DMS53 (cell line): ENCODE measurements at places on chromosomes 1 and 21.

DNA sequence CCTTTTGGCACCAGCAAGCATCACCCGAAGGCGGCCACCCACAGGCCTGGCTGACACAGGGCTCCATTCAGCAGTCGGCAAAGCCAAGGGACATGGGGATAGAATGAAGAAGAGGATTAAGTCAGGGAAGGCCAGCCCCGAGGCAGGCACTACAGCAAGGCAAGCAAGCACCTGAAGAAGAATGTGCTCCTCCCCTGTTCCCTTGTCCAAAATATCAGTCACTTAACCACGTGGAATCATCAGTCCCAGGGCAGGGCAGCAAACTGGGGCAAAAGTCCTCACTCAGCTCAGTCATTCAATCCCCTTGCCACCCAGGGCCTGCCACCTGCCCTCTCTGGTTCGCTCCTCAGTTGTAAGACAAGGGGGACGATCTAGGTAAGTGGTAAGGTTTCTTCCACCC is 9.3 kb downstream of the KANK4 start:
- DNase-seq = no peak

GRCh38 chr21:21241391-21241790 is 243.2 kb downstream of the NCAM2 start:
- no peak for DNase-seq

DNA sequence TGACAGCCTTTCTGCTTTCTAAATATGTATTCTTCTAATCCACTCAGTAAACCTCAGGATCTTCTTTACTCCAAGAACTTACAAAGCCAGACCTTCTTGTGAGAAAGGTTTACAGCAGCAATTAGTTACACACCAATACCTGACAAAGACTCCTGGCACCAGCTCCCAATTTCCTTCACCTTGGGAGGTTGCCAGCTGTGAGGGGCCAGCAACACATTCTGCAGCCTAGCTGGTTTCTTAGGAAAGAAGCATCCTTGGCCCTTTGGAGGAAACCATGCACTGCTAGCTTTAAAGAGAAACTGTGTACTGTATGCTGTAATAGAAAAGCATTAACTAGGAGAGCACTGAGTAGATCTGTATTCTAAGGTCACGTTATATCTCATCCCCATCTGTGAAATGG is 10.8 kb downstream of the FYB2 start:
- DNase-seq = no peak

- DNase-seq = no peak
Observed at GRCh38 chr1:195735140-195735539, 873.1 kb downstream of the KCNT2 start.

DNA sequence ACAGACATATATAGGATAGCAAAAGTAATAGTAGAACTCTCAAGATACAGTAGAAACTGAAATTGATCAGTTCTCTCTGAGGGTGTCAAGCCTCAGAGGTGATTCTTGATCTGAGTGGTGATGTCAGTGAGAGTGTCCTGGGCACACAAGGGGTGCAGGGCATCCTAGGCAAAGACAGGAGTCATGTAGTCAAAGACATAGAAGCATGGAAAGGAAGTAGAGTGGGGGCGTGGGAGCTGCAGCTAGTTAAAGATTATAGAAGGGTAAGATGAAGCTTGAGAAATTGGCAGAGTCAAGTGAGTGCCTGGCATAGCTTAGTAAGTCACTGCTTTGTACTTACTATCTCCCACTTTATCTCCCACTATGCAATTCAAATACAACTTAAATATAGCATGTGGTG is 22.8 kb downstream of the CDC7 start:
- no peak for DNase-seq

- DNase-seq = peak; percentile 87
Observed at GRCh38 chr1:85818371-85818770, 110.1 kb upstream of the ZNHIT6 start.

DNA sequence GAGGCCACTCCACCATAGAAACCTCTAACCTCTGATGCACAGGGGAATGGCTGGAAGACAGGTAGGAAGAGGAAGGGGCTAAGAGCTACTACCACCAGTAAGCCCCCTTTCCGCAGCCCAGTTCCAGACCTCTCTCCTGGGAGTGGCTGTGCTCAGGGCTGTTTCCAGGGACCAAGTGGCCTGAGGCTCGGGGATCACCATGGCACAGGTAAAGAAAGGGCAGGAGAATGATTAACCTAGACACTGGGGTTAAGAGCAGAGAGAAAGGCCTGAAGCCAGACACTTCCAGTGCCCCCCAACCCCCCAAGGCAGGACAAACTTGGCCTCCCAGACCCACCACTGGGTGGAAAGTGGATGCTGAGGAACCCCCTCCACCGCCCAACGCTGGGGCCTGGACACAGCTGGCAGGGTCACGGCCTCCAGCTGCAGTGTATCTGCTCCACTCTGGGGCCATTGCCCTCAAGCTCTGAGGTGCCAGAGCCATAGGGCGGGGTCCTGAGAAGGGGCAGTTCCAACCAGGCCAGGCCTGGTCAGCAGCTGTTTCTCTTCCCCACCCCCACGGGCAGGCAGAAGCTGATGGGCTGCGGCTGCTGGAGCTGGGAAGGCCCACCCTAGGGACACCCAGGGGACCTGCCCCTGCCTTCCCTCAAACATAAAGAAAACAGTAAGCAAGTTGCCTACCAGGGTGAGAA is 2.6 kb downstream of the TAGLN2 start:
- peak; percentile 38 for DNase-seq

- DNase-seq = no peak
Observed at GRCh38 chr1:190578526-190578925, 100.9 kb upstream of the BRINP3 start.

GRCh38 chr1:156961709-156962108 is 41.3 kb downstream of the LRRC71 start:
- peak; percentile 13 for DNase-seq

GRCh38 chr1:153227810-153228209 is 10.4 kb downstream of the PRR9 start:
- DNase-seq = no peak

GRCh38 chr1:222995620-222996309 is 147.3 kb downstream of the TLR5 start:
- no peak for DNase-seq

DNA sequence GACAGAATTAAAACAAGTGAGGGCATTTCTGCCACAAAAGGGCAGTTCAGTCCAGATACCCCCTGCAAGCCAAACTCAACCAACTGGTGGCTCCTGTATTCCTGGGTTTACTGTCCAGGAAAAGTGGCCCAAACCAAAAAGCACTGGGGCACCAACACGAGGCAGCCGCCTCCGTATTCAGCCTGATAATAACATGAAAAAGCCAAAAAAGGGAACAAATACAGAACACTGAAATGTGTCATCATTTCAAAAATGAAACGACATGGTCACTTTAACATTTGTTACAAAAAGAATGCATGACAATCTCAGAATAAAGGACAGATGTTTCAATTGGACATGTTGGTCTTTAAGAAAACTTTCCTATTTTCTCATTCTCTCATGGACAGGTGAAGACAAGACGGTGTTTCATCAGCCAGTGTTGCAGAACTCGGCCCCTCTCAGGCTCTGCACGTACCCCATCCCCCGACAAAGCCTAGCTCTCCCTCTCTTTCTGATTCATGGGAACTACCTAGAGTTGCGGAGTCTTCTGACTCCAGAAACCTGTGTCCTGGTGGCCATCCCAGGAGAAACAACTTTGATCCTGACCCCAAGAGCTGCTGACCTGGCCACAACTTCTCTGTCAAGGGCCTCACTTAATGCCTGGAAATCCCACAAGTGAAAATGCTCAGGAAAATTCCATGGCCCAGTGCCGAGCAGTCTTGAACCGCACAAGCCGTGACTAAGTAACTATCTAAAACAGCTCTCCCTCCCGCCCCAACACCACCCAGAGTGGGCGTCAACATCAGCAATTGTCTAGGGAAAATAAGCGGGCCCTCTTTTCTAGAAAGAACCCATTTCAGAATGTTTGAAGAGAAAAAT is 27.1 kb downstream of the ZBTB17 start:
- no peak for DNase-seq

GRCh38 chr1:42173961-42174735 is 9.6 kb upstream of the GUCA2A start:
- peak; percentile 44 for DNase-seq

GRCh38 chr1:81471255-81471654 is 329.5 kb upstream of the ADGRL2 start:
- DNase-seq = no peak

DNA sequence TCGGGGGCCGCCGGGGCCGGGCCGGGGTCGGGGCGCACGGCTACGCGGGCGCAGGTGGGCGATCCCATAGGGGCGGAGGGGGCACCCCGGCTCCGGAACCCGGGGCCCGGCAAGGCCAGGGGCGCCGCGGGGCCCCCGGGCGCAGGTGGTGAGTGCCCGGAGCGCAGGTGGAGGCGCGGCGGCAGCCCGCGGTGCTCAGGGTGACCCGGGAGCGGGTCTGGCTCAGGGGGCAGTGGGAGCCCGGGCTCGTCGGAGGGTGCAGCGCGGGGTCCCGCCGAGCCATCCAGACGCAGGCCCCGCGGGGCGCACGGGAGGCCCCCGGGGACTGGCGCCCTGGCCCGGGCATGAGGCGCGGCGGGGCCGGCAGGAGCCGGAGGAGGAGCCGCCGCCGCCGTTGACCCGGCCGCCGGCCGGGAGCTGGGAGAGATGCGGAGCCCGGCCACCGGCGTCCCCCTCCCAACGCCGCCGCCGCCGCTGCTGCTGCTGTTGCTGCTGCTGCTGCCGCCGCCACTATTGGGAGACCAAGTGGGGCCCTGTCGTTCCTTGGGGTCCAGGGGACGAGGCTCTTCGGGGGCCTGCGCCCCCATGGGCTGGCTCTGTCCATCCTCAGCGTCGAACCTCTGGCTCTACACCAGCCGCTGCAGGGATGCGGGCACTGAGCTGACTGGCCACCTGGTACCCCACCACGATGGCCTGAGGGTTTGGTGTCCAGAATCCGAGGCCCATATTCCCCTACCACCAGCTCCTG is 489 bp downstream of the CELSR2 start:
- peak; percentile 52 for DNase-seq

- DNase-seq = no peak
Observed at GRCh38 chr1:221448585-221449175, 293.2 kb downstream of the DUSP10 start.

DNA sequence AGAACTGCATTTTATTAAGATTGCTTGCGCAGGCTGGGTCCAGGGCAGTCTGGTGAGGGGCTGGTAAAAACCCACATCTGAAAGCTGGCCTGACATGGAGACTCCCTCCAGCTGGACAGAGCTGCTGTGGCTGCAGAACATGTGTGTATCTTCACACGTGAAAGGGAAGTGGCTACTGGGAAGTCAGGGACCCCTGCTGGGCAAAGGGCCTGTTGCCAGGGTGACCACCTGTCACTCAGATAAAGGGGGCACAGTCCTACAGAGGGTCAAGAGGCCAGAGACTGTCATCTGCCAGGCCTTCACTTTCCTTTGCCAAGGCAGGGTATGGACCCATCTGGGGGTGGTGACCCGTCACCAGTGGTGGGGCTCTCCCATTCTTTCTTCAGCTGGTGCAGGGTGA is 17.5 kb downstream of the NKAIN1 start:
- no peak for DNase-seq

DNA sequence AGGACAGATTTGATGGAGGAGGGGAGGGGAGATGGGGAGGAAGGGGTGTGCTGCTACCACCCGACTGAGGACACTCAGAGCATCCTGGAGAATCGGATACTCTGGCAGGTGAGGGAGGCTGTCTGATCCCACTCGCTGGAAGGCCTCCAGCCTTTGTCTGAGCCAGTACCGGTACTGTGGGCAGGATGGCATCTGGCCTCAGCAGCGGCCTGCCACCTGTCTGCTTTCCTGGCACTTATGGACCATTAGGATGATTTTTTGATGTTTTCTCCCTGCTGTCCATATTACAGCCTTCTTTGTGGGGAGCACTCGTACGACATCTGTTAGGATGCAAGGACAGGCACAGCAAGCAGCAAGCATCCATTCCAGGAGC is 11.5 kb downstream of the ATP2B4 start:
- no peak for DNase-seq

DNA sequence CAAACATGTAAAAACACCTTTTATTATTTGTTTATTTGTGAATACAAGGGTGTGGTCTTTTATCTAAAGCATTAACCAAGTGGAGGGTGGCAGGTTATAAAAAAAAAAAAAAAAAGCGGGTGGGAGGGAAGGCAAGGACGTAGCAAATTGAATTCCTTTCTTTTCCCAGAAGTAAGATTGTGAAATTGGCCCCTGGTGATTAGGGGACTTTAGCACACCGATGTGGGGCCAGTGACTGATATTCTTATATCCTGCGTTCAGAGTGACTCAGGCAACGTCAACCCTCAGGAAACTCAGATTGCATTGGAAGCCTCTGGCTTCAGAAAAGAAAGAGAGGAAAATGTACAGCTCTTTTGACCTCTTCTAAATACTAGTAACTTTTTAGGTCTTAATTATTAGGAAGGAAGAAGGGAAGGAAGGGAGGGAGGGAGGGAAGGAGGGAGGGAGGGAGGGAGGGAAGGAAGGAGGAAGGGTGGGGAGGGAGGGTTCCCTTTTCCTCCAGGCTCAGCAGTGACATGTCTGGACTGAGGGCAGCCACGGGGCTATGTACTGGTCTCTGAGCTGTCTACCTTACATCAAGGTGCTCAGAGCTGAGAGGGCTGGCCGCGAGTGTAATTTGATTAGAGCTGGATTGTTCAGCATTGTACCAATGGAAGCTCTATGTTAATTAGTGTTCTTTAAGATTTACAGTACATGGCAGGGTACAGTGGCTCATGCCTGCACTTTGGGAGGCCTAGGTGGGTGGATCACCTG is 30.2 kb downstream of the EVA1C start:
- no peak for DNase-seq

DNA sequence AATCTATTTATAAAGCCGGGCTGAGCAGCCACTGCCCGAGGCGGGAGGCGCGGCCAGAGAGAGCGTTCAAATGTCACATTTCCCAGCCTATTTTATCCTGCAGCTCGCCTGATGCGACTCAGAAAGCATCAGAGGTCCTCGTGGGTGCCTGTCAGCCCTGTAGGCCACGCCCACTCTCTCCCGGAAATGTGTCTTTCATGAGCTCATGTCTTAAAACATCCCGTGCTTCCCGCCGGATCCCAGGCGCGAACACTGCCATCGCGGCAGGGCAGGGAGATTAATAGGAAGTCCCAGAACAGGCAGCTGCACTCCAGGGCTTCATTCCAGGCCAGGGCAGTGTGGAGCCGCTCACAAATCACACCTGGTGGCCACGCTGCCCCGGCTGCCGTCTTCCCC is 117.5 kb downstream of the PRDM16 start:
- DNase-seq = no peak

- no peak for DNase-seq
Observed at GRCh38 chr1:175399795-175400194, 207.2 kb upstream of the KIAA0040 start.
